ENCODE measurements at places on chromosomes 6 and 20.

DNA sequence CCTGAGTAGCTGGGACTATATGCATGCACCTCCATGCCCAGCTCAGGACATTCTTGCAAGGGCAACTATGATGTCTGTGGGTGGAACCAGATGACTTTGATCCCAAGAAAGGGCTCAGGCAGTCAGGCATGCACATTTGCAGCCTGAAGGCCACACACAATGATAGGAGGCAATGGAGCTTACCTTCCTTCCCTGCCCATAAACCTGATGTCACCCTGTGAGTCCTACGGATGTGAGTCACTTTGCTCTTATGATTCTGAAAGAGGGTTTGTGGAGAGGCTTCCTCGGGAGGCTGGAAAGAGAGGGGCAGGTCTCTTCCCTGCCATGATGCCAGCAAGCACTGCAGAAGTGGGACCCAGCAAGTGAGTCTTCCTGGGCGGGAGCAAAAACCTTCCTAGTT is 202.4 kb downstream of the LY86 start:
- no peak for DNase-seq

GRCh38 chr6:35076997-35077712 is 64.0 kb downstream of the TCP11 start:
- no peak for DNase-seq

- DNase-seq, result no peak
These were observed 152.8 kb downstream of the TAF4 start for GRCh38 chr20:61912665-61913422.

DNA sequence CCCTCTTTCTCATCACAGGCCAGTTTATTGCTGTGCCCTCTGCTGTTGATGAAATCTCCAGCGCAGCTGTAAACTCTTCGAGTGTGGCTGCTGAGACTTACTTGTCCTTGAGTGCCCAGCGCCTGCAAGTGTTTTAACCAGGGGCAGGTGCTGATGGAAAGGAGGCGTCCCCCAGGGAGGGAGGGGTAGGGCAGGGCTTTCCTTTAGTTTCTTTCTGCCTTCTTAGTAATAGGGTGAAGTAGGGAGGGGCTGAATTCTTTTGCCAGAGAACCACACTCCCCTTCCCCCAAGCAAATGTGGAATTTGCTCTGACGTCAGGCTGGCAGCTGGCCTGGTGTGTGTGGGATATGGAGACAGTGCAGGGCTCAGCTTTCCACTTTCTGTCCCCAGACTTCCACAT is 61.2 kb downstream of the IGF2R start:
- no peak for DNase-seq

DNA sequence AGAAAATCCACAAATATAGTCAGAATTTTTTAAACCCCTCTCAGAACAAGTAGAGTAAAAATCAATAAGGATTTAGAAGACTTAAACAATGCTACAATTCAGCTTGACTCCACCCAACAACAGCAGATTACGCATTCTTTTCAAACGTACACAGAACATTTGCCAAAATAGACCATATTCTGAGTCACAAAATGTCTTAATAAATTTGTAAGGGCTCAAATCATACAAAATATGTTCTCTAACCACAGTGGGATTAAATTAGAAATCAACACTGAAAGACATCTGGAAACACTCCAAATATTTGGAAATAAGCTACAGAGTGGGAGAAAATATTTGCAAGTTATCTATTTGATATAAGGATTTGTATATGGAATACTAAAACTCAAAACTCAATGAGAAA is 164.2 kb upstream of the AKAP12 start:
- no peak for DNase-seq

DNA sequence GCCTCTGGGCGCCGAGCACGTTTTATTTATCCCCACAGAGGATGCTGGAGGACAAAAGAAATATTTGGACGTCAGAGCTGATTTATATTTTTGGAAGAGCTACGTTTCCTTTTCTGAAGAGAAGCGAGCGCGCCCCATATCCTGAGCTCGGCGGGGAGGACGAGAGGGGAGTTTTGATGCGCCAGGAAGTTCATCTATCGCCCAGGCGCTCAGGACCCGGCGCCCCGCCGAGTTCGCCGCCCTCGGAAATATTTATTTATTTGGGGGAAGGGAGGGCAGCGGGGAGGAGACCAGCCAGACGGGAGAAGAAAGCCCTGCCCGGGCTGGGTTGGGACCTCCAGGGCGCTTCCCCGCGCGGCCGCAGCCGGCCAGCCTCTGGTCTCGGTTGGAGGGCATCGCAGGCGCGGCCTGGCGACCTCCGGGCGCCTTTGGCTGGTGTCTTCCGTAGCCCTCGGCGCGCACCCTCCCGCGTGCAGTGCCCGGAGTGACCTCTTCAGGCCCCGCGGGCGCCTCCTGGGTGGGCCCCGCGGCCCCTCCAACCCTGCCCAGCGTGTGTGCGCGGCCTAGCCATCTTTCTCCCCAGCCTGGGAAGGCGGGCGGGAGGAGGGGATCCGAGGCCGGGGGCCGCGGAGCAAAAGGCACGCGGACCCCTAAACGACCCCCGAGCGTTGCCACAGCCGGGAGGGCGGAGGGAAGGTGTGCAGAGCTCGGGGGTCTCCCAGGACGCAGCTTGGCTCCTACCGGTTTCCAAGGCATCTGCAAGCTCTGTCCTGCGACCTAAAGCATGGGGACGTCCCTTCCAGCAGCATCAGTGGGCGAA is 5.4 kb upstream of the FOXF2 start:
- no peak for DNase-seq

- no peak for DNase-seq
These were observed 16.1 kb downstream of the UCKL1 start for GRCh38 chr20:63940071-63940471.

GRCh38 chr6:85792254-85792653 is 149.6 kb upstream of the SYNCRIP start:
- no peak for DNase-seq

DNA sequence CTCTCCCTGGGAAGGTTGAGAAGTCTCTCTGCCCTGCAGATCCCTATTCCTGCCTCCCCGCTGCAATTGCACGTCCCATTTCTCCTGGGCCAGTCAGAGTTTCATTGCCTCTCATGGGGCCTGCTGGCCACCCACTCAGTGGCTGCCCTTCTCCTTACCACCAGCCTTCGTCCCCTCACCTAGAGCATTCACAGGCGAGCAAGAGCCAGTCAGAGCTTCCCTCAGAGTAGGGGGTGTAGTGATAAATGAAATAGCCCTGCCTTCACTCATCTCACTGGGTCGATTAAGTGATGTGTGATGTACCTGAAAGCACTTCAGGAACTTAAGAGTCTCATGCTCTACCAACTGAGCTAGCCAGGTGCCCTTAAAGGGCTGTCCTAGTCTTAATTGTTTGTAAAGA is 52.0 kb upstream of the FANCE start:
- DNase-seq, result no peak

GRCh38 chr20:57633945-57634491 is 13.8 kb upstream of the ZBP1 start:
- DNase-seq, result no peak

GRCh38 chr20:61516346-61517208 is 264.5 kb downstream of the CDH4 start:
- no peak for DNase-seq

- DNase-seq, result no peak
These were observed 105.8 kb downstream of the SCML4 start for GRCh38 chr6:107718341-107718740.
